ENCODE measurements at places on chromosomes 11 and 22. TPM values are rescaled to one million over a fixed set of nuclear protein-coding genes. Genes with fewer than 3 reads are reported as not detected.

DNA sequence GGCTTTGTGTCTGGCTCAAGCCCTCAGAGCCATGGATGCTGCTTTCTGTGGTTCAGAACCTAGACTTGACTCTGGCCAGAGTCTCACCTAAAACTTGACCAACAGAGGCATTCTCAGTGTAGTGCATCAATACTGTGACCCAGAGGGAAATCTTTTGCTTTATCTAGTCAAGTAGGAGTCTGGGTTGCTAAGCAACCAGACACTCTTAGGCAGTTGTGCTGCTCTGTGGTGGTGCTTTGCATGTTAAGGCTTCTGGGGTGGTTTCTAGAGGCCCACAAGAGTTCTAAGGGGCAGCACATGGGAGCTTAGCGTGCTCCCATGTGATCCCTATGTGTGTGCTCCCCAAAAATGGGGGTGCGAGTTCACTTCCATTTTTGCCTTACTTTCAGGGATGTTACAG is 224.6 kb upstream of the PLET1 start:
- no peak for DNase-seq
- H3K4me3 ChIP-seq: no peak overlapping the region
- H3K4me1 ChIP-seq: no peaks in the 10 kb centered on the region
- H3K27ac ChIP-seq: no peak overlapping the region
- no peaks in the 10 kb centered on the region for H3K36me3 ChIP-seq
- H3K27me3 ChIP-seq: peaks cover 18% of the 10 kb centered on the region

- H3K36me3 ChIP-seq: peaks cover 70% of the 10 kb centered on the region
- H3K27me3 ChIP-seq: no peaks in the 10 kb centered on the region
- DNase-seq: no peak
Observed at GRCh38 chr11:93720522-93720921, 20.8 kb downstream of the TAF1D start.

- peaks cover 14% of the 10 kb centered on the region for H3K4me1 ChIP-seq
- no peak overlapping the region for H3K4me3 ChIP-seq
- no peaks in the 10 kb centered on the region for H3K27me3 ChIP-seq
- H3K27ac ChIP-seq: no peak overlapping the region
Observed at GRCh38 chr22:50576070-50576469, 2.2 kb downstream of the CPT1B start.

DNA sequence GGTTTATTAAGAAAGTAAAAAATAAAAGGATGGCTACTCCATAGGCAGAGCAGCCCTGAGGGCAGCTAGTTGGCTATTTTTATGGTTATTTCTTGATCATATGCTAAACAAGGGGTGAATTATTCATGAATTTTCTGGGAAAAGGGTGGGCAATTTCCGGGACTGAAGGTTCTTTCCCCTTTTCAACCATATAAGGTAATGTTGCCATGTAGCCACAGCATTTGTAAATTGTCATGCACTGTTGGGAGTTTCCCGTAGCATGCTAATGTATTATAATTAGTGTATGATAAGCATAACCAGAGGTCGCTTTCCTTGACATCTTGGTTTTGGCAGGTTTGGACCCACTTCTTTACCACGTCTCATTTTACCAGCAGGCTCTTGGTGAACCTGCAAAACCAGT is 610.4 kb upstream of the B3GAT1 start:
- no peaks in the 10 kb centered on the region for H3K27me3 ChIP-seq
- H3K27ac ChIP-seq: no peak overlapping the region
- H3K4me1 ChIP-seq: no peaks in the 10 kb centered on the region

DNA sequence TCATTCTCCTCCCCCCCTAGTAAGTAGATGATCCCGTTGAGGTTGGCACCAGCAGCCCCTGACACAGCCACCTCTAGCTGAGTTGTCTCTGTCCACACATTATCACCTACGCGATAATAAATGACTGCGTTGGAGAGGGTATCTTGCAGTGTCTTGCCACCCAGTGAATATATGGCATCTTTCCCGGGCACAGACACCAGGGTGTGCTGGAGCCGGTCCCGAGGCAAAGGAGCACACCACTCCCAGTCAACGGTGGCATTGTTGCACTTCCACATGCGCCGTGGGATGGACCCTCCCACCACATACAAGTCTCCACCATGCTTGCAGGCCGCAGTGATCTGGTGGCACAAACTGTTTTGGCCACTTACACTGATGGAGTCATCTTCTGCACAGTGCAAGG is 5.4 kb downstream of the KBTBD4 start:
- peaks cover 26% of the 10 kb centered on the region for H3K4me1 ChIP-seq
- no peak overlapping the region for H3K4me3 ChIP-seq
- no peak overlapping the region for H3K27ac ChIP-seq
- peaks cover 57% of the 10 kb centered on the region for H3K36me3 ChIP-seq
- no peaks in the 10 kb centered on the region for H3K27me3 ChIP-seq

DNA sequence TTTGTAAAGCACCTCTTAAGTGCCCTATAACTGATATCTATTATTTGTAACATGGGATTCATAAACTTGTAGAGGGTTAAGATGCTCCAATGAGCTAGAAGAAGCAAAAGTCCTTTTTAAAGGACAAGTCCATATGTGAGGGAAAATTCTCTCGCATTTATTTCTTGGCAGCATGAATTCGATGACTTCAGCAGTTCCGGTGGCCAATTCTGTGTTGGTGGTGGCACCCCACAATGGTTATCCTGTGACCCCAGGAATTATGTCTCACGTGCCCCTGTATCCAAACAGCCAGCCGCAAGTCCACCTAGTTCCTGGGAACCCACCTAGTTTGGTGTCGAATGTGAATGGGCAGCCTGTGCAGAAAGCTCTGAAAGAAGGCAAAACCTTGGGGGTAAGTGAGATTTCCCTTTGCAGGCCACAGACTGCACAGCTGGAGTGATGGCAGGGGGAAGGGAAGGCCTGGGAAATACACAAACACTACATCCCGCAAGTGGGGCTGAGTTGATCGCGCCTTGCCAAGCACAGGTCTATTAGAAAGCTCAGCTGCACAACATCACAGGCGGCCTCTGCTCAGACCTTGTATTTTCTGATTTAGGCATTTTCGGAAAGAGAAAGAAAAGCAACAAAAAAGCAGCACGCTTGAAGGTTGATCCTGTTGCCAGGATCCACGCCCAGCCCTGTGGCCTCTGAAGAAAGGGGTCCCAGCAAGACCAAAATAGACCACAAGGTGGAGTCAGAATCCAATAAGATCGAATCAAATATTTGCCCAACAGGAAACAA is 1.5 kb downstream of the MS4A8 start:
- DNase-seq: no peak
- H3K27ac ChIP-seq: no peak overlapping the region
- no peak overlapping the region for H3K4me3 ChIP-seq
- H3K27me3 ChIP-seq: peaks cover 10% of the 10 kb centered on the region

- H3K27me3 ChIP-seq: peaks cover 6% of the 10 kb centered on the region
- peaks cover 29% of the 10 kb centered on the region for H3K4me1 ChIP-seq
- peak within 1 kb of the TSS; percentile 83 for H3K4me3 ChIP-seq
- H3K36me3 ChIP-seq: peaks cover 20% of the 10 kb centered on the region
- peak; percentile 88 for DNase-seq
Observed at GRCh38 chr11:129895126-129896041, at the start of gene NFRKB. Gene NFRKB, minus strand, starts transcription at chr11:129895578. Its CDS starts 2,729 bp downstream, at chr11:129892849.

The ART1 gene
- total RNA-seq: not detected

The OR6T1 gene
- total RNA-seq: not detected

The TRIM34 gene
- 16.1 TPM for total RNA-seq

The KCNQ1OT1 gene
- total RNA-seq: 0.33 TPM

The NRGN gene
- total RNA-seq: 6.6 TPM

The UBQLNL gene
- total RNA-seq: 0.19 TPM

The ACTN3 gene
- 0.40 TPM for total RNA-seq
